ENCODE measurements at places on chromosomes 7 and 10.
A peak's percentile ranks its signal among the peaks of the same experiment; 100 is the strongest.

- DNase-seq = peak; percentile 23
These were observed 220.1 kb downstream of the PPP1R3A start for GRCh38 chr7:113698556-113699220.

- DNase-seq = peak; percentile 68
These were observed 5.7 kb upstream of the OR2F2 start for GRCh38 chr7:143929224-143929920.

- DNase-seq = no peak
These were observed 6.7 kb downstream of the TES start for GRCh38 chr7:116216956-116217571.

DNA sequence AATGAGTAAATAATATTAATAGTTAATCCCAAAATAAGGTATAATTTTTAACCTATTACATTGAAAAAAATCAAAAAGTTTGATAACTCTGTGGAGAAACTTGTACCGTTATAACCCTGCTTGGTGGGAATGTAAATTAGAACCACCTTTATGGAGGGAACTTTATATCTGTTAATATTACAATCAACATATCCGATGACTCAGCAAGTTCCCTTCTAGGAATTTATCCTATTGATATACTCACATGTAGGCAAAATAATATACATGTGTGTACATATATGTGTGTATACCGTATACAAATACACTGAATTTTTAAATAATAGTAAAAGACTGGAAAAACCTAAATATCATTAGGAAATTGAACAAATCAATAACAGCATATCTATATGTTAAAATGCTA is 54.7 kb downstream of the PANK1 start:
- DNase-seq = no peak

DNA sequence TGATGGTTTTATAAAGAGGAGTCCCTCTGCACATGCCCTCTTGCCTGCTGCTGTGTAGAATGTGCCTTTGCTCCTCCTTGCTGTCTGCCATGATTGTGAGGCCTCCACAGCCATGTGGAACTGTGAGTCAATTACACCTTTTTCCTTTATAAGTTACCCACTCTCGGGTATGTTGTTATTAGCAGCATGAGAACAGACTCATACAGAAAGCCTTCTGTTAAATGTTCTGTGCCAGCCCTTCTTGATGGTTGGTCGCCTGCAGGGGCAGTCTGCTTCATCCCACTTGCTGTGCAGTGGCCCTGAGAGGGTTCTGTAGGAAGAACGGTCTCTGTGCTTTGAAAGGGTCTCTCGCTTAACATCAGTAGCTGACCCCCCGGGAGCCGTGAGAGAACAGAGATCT is 248.9 kb upstream of the IGFBP3 start:
- no peak for DNase-seq

- DNase-seq = no peak
These were observed 56.1 kb downstream of the ZNF727 start for GRCh38 chr7:64101126-64101942.

GRCh38 chr10:89452193-89452592 is 37.8 kb downstream of the IFIT5 start:
- DNase-seq = no peak

DNA sequence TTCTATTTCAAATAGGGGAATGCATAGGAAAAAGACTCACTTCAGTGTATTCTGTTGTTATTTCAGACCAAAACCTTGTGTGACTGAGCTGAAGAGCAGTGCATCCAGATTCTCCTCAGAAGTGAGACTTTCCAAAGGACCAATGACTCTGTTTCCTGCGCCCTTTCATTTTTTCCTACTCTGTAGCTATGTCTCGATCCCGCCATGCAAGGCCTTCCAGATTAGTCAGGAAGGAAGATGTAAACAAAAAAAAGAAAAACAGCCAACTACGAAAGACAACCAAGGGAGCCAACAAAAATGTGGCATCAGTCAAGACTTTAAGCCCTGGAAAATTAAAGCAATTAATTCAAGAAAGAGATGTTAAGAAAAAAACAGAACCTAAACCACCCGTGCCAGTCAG is 12.0 kb downstream of the TET1 start:
- DNase-seq = no peak

DNA sequence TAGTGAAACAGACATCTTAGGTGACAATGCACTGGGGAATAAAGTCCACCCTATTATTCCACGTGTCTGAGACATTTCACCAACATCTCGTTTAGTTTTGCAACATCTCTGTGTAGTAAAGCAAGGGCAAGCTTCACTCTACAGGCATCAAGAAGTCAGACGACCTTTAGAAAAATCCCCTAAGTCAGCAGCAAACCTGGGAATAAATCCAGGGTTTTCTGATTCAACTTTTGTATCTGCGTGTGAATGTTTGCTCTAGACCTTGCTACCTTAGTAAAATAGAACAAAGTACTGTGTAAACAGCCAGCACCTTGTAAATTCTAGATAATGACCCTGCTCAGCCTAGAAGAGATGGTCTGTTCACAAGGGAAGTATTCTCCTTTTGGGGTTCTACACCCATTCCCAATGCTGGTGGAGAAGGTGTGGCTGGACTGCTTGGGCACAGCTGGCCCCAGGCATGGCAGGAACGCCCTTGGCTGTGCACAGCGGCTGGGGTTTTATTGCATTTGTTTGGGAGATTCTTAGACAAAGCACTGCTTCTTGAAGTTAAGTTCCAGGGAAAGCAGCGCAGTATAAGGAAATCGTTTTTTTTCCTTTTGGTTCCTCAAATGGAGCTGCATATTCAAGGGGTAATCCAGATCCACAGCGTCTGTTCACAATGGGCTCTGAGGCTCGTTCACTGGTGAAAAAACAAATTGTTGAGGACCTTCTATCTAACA is 38.3 kb upstream of the GALNTL5 start:
- no peak for DNase-seq

DNA sequence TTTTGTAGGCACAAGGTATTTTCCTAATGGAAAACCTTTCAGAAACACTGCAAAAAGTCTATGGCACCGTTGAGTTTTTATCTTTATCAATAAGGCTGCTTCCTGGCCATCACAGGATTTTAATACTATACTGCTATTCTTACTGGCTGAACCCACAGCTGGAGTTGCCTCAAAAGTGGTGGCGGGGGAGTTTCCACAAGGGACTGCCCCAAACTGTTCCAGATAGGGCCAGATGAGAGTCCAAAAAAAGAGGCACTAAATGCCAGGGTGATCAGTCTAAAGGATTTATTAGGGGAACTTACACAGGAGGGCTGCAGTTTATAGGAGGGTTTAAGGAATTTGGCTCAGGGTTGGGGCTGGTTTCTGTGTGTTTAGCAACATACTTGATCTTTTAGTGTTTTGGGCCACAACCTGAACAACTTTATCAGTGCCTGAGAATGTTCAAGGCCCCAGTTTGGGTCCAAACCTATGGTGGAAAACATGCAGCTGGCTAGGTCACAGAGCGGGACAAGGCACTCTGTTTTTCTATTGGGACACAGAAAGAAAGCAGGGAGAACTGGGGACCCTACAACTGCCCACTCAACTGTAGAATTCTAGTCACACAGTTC is 41.4 kb downstream of the STAM start:
- DNase-seq = no peak

DNA sequence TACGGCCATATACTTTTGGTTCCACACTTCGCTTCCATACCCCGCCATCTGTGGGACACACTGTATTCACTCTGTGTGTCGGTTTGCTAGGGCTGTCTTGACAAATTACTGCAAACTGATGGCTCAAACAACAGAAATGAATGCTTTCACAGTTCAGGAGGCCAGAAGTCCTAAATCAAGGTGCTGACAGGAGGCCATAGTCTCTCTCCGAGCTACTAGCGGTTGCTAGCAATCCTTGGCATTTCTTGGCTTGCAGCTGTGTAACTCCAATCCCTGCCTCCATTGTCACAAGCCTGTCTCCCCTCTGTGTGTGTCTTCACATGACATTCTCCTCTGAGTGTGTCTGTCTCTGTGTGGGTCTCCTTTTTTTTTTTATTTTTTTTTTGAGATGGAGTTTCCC is 28.9 kb upstream of the BMPR1A start:
- no peak for DNase-seq

- no peak for DNase-seq
These were observed 4.5 kb upstream of the ASB10 start for GRCh38 chr7:151191544-151191943.

GRCh38 chr7:5231811-5232484 is 41.9 kb downstream of the WIPI2 start:
- no peak for DNase-seq

DNA sequence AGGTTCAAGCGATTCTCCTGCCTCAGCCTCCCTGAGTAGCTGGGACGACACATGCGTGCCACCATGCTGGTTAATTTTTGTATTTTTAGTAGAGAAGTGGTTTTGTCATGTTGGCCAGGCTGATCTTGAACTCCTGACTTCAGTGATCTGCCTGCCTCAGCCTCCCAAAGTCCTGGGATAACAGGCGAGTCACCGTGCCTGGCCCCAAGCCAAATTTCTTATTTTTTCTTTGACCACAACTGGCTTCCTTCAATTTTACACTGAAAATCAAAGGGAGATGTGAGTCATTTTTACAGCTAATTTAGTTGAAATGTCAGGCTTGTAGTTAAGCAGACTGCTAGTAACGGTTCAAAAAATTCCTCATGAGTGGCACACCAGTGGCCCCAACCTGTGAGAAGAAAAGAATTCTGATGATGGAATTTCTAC is 7.8 kb downstream of the RNF216 start:
- no peak for DNase-seq

- DNase-seq = no peak
These were observed 34.0 kb upstream of the CYTH3 start for GRCh38 chr7:6306471-6306870.

DNA sequence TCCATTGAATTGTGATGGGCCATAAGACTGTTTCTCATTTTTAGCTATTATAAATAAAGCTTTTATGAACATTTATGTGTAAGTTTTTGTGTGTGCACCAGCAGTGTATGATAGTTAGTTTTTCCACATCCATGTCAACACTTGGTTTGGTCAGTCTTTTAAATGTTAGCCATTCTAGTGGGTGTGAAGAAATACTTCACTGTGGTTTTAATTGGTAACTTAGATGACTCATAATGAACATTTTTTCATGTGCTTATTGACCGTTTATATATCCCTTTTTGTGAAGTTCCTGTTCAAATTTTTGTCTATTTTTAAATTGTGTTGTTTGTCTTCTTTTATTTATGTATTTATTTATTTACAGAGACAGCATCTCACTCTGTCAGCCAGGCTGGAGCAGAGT is 23.6 kb upstream of the PDK4 start:
- DNase-seq = no peak

GRCh38 chr7:98107313-98107721 is 655 bp downstream of the LMTK2 start:
- peak; percentile 29 for DNase-seq

DNA sequence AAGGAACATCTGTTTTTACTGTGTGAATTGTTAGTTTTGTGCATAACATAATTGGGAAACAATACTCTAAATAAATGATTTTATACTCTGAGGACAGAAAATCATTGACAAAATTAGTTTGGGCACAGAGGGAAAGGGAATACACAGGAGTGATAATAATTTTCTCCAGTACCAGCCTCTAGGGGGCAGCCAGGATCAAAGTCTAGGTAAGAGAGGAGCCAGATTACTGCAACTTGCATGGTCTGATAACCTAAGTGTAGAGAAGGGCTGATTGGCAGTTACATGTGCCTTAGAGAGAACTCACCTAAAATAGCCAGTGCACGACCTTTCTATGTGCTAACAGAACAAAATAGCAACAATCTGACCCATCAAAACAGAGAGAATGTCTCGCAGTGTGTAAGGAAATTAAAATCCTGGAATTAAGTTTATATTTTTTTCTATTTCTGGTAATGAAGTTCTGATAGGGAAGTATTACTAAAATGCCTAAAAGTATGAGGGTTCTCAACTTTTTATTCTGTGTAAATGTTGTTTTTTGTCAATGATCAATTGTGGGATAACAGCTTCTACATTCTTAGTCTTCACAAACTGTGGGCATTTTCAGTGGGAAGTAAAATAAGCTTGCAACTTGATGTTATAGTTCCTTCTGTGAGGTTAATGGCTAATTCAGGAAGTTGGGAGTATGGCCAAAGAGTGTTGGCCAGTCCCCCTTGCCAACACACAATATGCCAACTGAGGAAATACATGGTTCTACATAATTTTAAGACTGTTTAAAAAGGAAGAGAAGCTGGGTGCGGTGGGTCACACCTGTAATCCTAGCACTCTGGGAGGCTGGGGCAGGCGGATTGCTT is 66.4 kb downstream of the EXOC6 start:
- DNase-seq = peak; percentile 32

GRCh38 chr7:69208848-69209247 is 389.4 kb upstream of the AUTS2 start:
- DNase-seq = peak; percentile 34

DNA sequence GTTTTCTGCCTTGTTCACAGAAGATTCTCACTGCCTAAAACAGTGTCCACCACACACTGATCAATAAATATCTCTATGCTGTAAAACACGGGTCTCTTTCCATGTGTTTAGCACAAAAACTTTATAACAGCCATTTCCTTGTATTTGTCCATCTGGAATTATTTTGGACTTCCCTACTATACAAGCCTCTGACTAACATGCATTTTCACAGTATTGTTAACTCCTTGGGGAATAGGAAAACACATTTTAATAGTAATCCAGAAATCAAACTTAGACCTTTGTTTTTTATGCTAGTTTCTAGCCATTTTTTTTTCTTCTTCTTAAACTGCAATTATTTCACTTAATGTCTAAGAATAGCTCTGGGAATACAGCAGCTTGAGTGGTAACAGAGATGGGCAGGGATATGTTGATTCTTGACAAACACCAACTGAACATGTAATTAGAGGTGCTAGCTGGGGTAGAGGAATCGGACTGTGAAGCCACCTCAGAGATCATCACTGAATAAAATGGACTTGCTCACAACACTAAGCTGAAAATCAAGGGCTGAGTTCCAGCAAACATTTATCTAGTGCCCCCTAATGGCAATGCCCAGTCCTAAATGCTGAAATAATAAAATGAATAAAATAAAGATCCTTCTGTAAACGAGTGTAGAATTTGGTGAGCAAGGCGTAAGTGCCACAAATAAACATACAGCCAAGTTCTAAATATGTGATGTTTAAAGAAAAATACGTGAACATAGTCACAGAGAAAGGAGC is 593.1 kb downstream of the SORCS1 start:
- DNase-seq = peak; percentile 83

All from Ammon's horn (tissue), 1 donor.